ENCODE measurements at places on chromosomes 6 and 20.

DNA sequence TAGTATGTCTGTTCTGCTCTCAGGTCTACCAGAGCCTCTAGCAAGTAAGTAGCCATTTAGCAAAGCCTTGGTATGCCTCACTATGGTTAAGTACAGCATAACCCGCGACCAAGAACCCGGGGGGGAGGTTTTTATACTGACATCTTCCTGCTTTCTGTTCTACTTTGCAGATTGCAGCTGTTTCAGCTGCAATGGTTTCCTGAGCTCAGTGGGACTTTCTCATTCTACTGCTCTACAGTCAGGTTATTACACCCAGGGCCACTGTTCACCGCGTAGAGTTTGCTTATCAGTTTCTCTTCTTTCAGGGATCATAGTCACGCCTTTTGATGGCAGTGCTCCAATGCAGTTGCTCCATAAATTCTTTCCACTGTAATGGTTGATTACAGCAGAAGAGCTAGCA lies 631.3 kb downstream of the TFAP2A start:
- no peak for DNase-seq

DNA sequence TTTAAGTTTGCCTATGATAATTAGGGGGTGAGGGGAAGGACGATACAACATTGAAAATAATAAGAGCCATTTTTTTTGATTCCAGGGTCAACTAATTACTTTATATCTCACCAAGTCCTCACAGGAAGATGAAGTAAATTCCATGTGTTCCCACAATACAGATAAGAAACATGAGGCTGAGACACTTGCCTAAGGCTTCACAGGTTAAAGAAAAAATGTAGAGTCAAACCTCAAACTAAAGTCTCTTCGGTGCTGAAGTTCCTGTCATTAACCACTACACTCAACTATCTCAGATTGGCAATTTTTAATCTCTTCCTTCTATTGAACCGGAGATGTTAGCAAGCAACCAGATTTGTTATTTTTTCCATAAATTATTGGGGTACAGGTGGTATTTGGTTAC lies 33.0 kb downstream of the MRAP2 start:
- DNase-seq, result no peak

DNA sequence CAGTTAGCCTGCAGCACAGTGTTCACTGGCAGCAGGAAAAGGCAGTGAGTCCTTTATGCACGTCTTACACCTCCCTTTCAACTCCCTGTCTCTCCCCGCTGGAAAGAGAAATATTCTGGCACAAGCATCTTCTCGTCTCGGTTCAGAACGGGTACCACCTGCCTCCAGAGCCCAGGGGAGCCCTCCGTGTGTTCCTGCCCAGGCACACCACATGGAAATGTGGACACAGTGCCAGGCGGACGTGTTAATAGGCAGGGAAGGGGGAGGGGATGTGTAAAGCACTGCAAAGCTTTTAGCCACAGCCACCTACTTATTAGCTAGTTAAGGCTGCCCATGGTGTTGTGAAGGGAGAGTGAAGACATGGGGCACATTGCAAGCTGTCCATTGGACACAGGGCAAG lies 219.7 kb downstream of the FARS2 start:
- no peak for DNase-seq

DNA sequence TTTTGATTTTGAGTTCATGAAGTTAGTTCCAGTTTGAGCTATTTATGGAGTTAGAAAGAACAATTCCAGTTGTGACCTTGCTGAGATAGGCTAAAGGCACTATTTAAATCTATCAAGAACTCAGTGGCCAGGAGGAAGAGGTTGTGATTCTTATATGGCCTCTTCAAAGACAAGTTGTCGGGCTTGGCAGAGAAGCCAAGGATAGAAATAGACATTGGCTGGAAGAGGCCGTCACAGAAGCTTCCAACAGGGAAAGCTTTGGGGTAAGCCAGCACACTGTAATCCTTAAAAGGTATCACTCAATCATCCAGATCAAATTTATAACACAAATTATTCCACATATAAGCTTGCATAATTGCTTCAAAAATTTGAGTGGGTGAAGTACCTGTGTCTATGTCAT lies 286.1 kb downstream of the SYNE1 start:
- DNase-seq, result no peak

DNA sequence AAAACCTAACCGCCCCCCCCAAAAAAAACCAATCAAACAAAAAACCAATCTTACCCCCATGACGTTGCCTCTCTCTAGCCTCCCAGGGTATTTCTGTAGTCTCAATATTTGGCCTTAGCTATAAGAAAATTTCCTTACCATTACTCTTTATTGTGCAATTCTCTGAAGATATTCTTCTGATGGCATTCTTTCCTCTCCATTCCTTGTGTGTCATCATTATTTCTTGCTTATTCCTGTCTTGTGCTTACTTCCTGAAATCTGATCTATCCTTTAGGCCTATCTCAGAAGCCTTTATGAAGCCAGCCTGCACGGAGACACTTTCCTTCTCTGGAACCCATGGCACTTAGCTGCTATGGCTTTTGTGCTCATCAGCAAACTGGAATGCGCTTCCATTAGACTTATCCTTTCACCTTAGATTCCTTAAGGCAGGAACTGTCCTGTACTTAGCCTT lies 65.9 kb upstream of the DDR1 start:
- DNase-seq, result no peak

DNA sequence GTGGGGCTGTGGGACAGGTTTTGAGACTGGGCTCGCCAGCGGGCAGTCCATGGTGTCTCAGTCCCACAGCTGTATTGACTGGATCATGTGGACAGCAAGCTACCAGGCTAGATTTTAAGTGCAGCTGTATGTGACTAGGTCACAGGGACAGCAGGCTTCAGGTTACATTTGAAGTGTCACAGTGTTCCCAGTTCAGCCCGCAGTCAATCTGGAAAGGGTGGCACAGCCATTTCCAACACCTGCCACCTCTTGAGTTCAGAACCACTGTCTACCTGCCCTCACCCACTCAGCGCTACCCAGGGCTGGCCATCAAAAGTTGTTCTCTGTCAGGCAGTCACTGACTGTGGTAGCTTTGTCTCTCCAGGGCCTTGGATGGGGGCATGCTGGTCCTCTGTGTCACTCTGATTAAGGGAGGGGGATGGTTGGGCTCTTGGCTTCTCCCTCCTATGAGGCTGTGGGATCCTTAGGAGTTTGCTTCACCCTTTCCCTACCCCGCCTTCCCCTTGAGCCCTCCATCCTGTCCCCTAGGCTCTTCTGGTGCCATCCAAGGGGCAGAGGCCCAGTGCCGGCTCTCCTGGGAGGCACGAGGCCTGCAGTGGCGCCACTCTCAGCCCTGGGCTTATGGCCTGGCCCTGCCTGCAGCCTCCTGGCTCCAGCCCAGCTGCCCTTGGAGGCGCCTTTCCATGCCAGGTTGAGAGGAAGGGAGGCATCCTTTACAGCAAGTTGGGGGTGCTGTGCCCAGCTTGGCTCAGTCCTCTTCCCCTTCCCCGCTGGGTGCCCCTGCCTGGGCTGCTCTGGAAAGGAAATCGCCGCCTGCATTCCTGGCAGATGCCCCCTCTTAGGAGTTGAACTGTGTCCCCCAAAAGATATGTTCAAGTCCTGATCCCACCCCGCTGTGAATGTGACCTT lies 44.9 kb downstream of the PNLDC1 start:
- DNase-seq, result no peak

- no peak for DNase-seq
These were observed 159.9 kb upstream of the PCSK2 start for GRCh38 chr20:17066902-17067301.

GRCh38 chr6:109747221-109747620 lies 56.1 kb downstream of the FIG4 start:
- DNase-seq, result no peak

- DNase-seq, result no peak
These were observed 28.0 kb upstream of the ELOVL5 start for GRCh38 chr6:53376661-53377226.

DNA sequence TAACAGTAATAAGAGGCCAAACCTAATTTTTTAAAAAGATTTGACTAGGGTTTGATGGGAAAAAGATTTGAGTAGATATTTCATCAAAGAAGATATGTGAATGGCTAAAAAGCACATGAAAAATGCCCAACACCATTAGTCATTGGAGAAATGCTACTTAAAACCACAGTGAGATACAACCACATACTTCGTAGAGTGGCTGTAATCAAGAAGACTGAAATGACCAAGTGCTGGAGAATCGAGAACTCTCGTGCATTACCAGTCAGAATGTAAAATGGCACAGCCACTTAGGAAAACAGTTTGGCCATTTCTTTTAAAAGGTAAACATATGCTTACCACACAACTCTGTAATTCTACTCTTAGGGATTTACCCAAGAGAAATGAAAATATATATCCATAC lies 175.5 kb downstream of the EYA2 start:
- no peak for DNase-seq

- DNase-seq, result no peak
These were observed 556 bp downstream of the PANK2 start for GRCh38 chr20:3889489-3890397.

GRCh38 chr6:115004982-115005381 lies 662.2 kb upstream of the HS3ST5 start:
- DNase-seq, result no peak
